ENCODE measurements at places on chromosomes 5 and 9. TPM values are rescaled to one million over a fixed set of nuclear protein-coding genes. Genes with fewer than 3 reads are reported as not detected.
A peak's percentile ranks its signal among the peaks of the same experiment; 100 is the strongest.

DNA sequence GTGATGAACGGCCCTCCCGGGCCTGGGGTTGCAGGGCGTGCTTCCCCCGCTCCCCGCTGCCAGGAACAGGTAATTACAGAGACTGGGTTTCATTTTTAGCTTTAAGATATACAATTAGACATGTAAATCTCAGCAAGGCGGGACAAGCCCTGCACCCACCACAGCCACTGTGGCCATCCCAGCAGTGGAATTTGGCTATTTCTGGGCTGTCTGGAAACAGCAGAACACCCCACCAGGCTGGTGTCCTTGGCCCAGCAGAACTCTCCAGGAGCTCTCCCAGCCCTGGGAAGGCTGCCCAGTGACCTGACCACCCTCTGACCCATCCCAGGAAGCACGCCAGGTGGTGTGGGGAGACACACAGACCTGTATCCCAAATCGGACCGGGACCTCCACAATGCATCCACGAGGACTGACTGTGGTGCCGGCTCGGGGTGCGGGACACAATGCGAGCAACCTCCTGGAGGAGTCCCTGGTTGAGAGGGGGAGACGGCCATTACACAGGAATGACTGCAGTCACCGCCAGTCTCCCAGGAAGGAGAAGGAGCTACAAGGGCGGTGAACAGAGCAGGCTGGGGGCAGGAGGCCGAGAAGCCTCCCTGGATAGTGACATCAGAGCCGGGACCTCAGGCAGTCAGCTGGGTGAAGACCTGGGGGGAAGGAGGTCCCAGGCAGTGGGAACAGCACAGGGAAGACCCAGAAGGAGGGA lies 17.3 kb downstream of the EEIG1 start:
- H3K4me3 ChIP-seq, result peak overlapping the region; percentile 35
- H3K36me3 ChIP-seq, result peaks cover 33% of the 10 kb centered on the region
- H3K4me1 ChIP-seq, result peaks cover 100% of the 10 kb centered on the region
- peak overlapping the region; percentile 91 for H3K27ac ChIP-seq
- no peak for DNase-seq

GRCh38 chr5:40413743-40414142 lies 266.0 kb upstream of the PTGER4 start:
- no peaks in the 10 kb centered on the region for H3K36me3 ChIP-seq
- H3K27ac ChIP-seq, result no peak overlapping the region
- H3K27me3 ChIP-seq, result no peaks in the 10 kb centered on the region
- DNase-seq, result no peak
- peaks cover 31% of the 10 kb centered on the region for H3K4me1 ChIP-seq
- no peak overlapping the region for H3K4me3 ChIP-seq

DNA sequence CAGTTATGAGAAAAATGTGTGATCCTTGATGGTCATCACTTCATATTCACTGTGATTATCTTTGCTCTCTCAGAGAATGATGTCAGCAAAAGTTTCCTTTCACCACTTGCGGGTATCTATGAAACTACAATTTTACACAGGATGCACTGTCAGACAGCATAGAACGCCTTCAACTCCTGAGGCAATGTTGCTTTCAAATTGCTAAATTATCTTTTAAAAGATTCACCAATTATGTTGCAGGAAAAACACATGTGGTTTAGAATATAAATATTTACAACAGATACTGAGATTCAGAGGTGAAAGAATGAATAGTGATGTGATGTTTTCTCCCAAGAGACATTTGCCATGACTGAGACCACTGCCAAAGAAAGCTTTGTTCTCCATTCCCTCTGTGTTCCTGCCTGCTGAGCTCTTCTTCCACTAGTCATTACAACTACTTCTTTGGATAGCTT lies 879.8 kb upstream of the DMAC1 start:
- H3K4me3 ChIP-seq, result no peak overlapping the region
- H3K27me3 ChIP-seq, result no peaks in the 10 kb centered on the region
- H3K4me1 ChIP-seq, result no peaks in the 10 kb centered on the region
- no peak for DNase-seq
- H3K36me3 ChIP-seq, result no peaks in the 10 kb centered on the region

DNA sequence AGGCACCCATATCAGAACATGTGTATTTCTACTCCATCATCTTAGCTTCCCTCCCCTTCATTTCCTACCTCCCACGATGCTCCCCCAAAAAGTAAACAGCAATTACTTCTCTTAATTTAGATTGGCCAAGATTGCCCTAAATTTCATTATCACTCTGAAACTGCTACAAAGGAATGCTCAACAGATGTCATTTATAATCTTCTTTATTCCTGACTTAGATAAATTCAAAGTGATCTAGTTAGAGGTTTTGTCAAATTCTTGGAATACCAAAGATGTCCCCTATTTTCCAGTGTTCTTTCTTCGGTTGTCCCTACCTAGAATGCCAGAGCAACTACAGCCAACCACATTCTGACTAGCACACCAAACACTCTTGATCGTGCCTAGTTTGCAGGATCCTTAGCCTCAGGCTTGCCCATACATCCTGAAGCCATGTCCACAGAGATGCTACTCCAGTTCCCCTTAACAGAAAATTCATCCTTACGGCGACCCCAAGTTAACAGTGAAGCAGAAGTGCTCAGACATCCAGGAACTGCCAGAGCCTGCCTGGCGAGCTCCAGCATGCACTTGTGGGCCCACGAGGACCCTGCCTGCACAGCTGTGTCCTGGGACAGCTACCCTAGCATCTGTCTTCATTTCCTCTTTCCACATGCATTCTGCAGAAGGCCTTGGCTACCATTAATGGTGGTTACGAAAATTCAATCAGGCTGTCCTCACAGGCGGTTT lies 31.6 kb downstream of the DAP start:
- no peak overlapping the region for H3K27ac ChIP-seq
- no peaks in the 10 kb centered on the region for H3K27me3 ChIP-seq
- no peak for DNase-seq
- no peaks in the 10 kb centered on the region for H3K4me1 ChIP-seq
- peaks cover 17% of the 10 kb centered on the region for H3K36me3 ChIP-seq
- H3K4me3 ChIP-seq, result no peak overlapping the region

DNA sequence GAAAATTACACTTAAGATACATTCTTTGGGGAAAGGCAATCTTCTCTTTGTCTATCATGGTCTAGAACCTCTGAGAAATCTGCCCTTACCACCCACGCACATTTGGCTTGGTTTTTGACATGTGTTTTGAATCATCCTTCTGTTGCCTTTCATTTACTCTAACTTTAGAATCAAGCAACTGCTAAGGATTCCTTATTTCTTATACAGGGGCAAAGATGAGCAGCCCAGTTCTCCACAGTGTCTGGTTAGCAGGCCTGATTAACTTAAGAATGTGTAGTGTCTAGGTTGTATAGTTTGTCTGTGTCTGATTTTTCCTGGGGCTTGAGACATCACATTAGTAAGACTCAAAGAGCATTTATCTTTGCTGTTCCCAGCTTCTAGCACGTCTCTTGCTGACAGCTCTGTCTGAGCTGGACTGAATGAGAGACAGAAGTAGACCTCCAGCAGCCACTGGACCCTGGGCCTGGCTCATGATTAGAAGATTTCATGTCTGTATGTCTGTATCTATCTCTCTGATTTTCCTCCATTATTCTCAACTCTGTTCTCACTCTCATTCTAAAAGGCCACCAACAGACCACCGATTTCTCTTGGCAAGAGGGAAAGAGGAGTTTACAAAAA lies 31.8 kb upstream of the PCA3 start:
- no peaks in the 10 kb centered on the region for H3K4me1 ChIP-seq
- no peak overlapping the region for H3K4me3 ChIP-seq
- H3K27me3 ChIP-seq, result no peaks in the 10 kb centered on the region
- no peaks in the 10 kb centered on the region for H3K36me3 ChIP-seq
- DNase-seq, result no peak
- no peak overlapping the region for H3K27ac ChIP-seq

DNA sequence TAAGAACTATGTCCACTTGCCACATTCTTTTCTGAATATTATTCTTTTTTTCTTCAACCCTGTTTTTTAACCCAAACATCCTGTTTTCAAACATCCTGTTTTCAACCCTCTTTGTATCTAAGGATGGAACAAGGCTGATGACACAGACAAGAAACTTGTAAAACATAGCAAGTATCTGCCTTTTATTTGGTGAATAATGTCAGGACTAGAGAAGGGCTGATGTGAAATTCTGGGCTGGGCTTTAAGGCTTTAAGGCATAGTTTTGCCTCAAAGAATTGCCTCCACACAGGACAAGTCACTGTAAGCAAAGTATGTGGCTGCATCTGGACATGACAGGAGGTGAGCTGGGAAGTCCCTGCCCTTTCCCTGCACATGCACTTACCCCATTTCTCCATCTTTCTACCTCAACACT lies 42.5 kb upstream of the RIC1 start:
- peaks cover 1% of the 10 kb centered on the region for H3K27me3 ChIP-seq
- H3K4me1 ChIP-seq, result peaks cover 10% of the 10 kb centered on the region
- H3K36me3 ChIP-seq, result no peaks in the 10 kb centered on the region
- H3K4me3 ChIP-seq, result peak overlapping the region; percentile 23
- peak; percentile 31 for DNase-seq
- no peak overlapping the region for H3K27ac ChIP-seq

- H3K4me3 ChIP-seq, result no peak overlapping the region
- H3K36me3 ChIP-seq, result no peaks in the 10 kb centered on the region
- H3K27ac ChIP-seq, result no peak overlapping the region
- peaks cover 9% of the 10 kb centered on the region for H3K4me1 ChIP-seq
- no peaks in the 10 kb centered on the region for H3K27me3 ChIP-seq
- no peak for DNase-seq
Measured at GRCh38 chr9:136710543-136710942, 1.8 kb upstream of the DIPK1B start.

DNA sequence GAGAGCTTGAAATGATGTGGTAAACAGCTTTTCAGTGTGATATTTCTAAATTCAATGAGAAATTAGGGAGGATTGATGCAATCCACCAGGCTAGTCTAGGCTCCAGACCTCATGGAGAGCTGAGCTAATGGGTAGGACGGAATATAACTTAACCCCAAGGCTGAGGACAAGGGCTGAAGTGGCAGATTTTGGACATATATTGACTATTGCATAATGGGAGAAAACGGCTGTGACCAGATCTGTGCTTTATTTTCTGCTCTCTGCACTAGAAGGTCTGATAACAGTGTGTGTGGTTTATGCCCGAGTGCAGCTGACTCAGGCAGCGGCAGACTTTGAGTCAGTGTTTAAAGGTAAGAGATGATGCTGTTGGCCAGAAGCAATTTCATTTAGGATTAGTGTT lies 70.6 kb downstream of the ACTBL2 start:
- peaks cover 2% of the 10 kb centered on the region for H3K27me3 ChIP-seq
- no peaks in the 10 kb centered on the region for H3K4me1 ChIP-seq
- DNase-seq, result no peak
- H3K36me3 ChIP-seq, result no peaks in the 10 kb centered on the region

The SLC6A19 gene
- total RNA-seq, result not detected

GRCh38 chr9:107711542-107711941 lies 222.0 kb upstream of the KLF4 start:
- H3K27me3 ChIP-seq, result no peaks in the 10 kb centered on the region
- H3K4me1 ChIP-seq, result no peaks in the 10 kb centered on the region
- no peak for DNase-seq
- H3K27ac ChIP-seq, result no peak overlapping the region
- no peak overlapping the region for H3K4me3 ChIP-seq
- no peaks in the 10 kb centered on the region for H3K36me3 ChIP-seq

The LHX3 gene
- not detected for total RNA-seq

GRCh38 chr5:179251276-179251969 lies 93.8 kb downstream of the ADAMTS2 start:
- no peaks in the 10 kb centered on the region for H3K27me3 ChIP-seq
- no peaks in the 10 kb centered on the region for H3K36me3 ChIP-seq
- no peak overlapping the region for H3K27ac ChIP-seq
- H3K4me1 ChIP-seq, result no peaks in the 10 kb centered on the region
- no peak overlapping the region for H3K4me3 ChIP-seq

The PRSS3 gene
- total RNA-seq, result not detected

- H3K27me3 ChIP-seq, result no peaks in the 10 kb centered on the region
- H3K4me1 ChIP-seq, result peaks cover 25% of the 10 kb centered on the region
- peaks cover 41% of the 10 kb centered on the region for H3K36me3 ChIP-seq
- H3K4me3 ChIP-seq, result peak within 1 kb of the TSS; percentile 83
- DNase-seq, result peak; percentile 88
Measured at GRCh38 chr5:140547508-140548299, at the start of gene EIF4EBP3. TSS of gene EIF4EBP3 (plus strand) at chr5:140547662. CDS start at chr5:140547738, 76 bp downstream.

DNA sequence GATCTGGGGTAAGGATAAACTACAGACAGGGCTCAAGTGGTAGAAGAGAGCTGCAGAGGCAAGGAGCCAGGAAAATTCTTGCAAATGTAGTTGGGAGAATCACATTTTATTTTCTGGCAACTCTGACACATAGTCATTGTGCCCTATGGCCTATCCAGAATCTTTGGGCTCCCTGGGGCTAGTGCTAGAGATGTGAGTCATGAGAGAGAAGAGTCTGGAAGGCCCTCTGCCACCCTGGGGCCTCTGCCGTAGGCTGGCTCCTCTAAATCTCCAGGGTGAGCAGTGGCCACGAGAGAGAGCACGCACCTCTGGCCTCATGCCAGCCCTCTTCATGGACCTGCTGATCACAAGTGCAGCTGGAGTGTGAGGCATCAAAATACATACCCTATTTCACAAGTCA lies 74.3 kb upstream of the SSBP2 start:
- peaks cover 2% of the 10 kb centered on the region for H3K27me3 ChIP-seq
- no peaks in the 10 kb centered on the region for H3K4me1 ChIP-seq
- H3K36me3 ChIP-seq, result no peaks in the 10 kb centered on the region
- no peak overlapping the region for H3K27ac ChIP-seq
- H3K4me3 ChIP-seq, result no peak overlapping the region

The HTR4 gene
- total RNA-seq, result not detected

- no peaks in the 10 kb centered on the region for H3K27me3 ChIP-seq
- no peak for DNase-seq
- no peak overlapping the region for H3K27ac ChIP-seq
- no peak overlapping the region for H3K4me3 ChIP-seq
- H3K36me3 ChIP-seq, result no peaks in the 10 kb centered on the region
Measured at GRCh38 chr5:133706506-133707430, 94.4 kb upstream of the FSTL4 start.

- no peak for DNase-seq
- no peaks in the 10 kb centered on the region for H3K27me3 ChIP-seq
- no peak overlapping the region for H3K27ac ChIP-seq
- H3K4me1 ChIP-seq, result peaks cover 10% of the 10 kb centered on the region
- peak overlapping the region; percentile 4 for H3K4me3 ChIP-seq
Measured at GRCh38 chr5:50727149-50727496, 60.7 kb downstream of the PARP8 start.

The PROB1 gene
- total RNA-seq, result 1.2 TPM

The ZDHHC11B gene
- 17.7 TPM for total RNA-seq

DNA sequence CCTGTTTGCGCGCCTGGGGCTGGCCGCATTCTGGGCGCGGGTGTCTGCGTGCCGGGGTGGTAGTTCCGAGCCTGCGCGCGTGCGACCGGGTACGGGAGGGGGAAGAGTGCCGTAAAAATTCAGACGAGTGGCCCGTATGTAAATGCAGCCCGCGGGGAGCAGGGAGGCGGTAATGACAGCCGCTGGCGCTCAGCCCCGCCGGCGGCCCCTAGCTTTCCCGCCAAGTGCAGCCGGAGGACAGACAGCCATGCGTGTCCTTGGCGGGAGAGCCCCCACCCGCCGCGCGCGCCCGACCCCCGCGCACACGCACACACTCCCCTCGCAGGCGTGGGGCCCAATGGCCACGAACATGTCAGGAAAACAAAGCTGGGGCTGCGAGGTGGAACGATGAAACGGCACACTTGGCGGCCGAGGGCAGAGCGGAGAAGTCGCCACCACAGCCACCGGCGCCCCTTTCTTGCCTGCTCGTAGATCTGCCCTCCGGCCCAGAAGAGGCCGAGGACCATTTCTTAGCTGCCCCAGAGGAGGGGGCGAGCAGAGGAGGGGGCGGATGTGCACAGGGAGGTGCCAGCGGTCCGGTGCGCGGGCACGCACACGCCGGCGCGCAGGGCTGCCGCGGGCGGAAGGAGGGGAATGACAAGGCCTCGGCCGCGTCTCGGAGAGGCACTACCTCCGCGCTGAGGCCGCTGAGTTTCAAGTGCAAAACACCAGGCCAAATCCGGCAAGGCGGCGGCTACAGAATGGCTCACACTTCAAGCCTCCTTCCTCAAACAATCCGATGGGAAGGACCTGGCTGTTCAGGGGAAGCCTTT lies 208.4 kb downstream of the MEF2C start:
- H3K27me3 ChIP-seq, result peaks cover 69% of the 10 kb centered on the region
- H3K36me3 ChIP-seq, result no peaks in the 10 kb centered on the region
- no peak overlapping the region for H3K27ac ChIP-seq
- DNase-seq, result no peak

Data from CD4-positive, CD25-positive, alpha-beta regulatory T cell (primary cell).